Caudate nucleus (tissue), 63 donors: ENCODE measurements at places on chromosomes 11 and 22.

DNA sequence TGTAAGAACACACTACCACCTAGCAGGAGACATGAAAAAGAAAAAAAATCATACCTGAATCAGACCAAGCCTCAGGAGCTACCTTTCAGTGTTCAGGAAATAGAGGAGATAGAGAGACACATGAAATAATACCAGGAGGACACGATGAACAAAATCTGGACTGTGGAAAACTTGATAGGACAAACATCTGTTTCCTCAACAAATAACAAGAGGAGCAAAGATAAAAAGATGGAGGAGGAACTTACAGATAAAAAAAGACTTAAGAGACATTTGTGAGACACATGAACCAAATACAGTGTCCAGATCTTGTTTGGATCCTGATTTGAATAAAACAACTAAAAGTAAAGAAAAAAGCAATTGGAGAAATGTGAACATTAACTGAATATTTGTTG, 12.4 kb upstream of the KCNE3 start:
- no peak for DNase-seq

DNA sequence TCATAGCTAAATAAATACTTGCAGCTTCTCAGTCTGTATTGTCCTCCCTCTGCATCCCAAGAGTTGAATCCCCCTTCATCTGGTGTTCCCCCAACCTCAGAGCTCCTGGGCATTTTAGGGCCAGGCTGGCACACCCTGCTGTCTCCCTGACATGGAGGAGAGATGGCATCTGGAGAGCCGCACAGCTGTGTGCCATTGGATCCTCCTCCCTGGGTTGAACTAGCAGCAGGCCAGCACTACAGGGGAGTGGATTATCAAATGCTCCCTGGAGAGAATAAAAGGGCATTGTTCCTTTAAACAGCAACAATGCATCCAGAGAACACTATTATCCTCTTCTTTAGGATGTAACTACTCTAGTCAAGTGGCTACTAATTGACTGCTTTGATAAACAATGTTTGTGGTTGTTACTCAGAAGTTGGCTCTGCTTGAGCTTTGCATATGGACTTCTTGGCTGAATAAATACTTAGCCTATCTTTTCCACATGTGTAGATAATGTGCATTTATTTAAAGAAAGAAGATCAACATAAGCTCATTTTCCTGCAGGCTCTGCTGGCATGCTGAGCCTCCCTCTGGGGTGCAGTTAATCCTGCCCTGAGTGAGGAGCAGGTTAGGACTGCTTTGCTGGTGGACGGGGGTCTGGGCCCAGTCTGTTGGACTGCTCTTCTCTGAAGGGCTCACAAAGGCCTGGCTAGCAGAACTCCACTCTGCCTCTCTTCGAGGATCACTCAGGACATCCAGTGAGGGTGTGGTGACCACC, 897.2 kb downstream of the TBC1D22A start:
- no peak for DNase-seq

GRCh38 chr22:40597526-40598430, 38.7 kb downstream of the MRTFA start:
- DNase-seq, result no peak

GRCh38 chr11:17395978-17396377, 7.5 kb upstream of the KCNJ11 start:
- no peak for DNase-seq

DNA sequence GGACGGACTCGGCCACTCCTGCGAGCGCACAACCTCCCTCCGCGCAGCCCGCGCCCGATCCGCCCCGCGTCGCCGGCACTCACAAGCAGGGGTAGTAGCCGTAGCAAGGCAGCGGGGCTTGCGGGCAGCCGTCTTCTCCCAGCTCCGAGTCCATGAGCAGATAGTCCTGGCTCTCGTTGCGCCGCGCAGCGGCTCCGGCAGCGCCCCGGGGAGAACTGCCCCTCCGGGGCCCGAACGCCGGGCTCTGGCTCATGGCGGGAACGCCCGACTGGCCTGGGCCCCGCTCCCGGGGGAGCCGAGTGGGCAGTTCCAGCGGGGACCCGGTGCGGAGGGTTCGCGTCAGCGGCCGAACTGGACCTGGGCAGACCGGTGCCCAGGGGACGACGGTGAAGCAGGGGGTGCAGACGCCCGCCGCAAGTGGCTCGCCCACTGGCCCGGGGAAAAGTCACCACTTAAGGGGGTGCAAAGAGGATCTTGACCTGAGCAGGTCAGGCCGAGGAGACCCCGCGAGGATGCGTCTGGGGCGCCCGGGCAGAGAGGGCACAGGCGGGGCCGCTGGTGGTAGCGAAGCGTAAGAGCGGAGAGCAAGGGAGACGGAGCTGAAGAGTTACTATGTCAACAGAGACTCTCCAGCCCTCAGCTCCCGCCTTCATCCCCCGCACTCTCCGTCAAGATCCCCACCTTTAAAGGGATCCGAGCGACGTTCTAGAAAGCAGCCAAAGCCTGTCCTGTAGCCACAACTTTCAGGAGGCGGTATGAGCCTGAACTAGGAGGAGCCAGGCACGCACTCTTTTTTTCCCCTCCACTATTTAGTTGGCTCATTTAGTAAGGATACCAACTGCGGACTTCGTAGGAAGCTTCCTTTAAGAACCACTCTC, at the start of gene TRPC6:
Gene TRPC6, minus strand, starts transcription at position 757 of the 878 bp plus-strand sequence. Its CDS starts 504 bp downstream, at position 253.
- no peak for DNase-seq

DNA sequence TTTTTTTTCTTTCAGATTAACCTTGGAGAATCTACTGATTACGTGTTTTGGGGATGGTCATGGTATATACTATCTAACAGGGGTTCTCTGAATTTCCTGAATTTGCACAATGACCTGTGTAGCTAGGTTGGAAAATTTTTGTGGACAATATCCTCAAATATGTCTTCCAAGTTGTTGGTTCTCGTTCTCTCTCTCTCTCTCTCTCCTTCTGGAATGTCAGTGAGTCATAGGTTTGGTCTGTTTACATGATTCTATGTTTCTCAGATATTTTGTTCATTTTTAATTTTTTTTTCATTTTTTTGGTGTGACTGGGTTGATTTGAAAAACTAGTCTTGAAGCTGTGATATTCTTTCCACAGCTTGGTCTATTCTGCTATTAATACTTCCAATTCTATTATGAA, 604.0 kb upstream of the ANO3 start:
- no peak for DNase-seq

- DNase-seq, result no peak
Measured at GRCh38 chr11:73194034-73194507, 24.0 kb upstream of the P2RY2 start.

DNA sequence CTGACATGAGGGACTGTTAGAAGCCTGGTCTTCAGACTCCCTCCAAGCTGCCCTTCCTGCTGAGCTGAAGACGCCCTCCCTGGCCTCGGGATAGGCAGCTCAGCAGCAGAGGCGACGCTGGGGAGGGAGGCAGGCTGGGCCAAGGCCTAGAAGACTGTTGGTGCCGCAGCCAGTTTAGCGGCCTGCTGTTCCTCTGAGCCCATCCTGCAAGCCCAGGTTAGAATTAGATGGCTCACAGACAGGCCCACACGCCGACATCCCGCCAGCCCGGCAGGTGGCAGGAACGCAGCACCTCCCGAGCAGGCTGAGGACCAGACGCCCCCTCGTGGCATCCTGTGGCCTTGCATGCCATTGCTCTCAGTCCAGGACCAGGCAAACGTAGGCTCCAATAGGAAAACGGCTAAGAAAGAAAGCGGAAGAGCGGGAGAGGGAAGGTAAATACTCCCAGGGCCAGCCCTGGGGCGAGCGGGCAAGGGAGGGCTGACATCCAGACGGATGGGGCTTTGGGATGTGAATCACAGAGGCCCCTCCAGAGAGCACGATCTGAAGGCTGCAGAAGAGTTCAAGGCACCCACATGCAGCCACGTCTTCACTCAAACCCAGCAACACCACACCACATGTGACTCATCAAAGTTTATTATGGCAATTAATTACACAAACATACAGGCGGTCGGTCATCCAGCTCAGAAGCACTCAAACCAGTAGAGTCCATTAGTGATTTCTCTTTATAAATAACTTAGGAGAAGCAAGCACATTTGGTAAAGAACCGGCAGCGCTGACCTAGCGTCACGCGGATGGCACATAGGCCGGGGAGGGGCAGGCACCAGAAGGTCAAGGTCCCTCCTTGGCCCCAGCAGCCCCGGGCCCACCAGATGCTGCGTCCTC, 27.6 kb downstream of the CD5 start:
- DNase-seq, result no peak

- DNase-seq, result no peak
Measured at GRCh38 chr22:43153899-43154298, 2.5 kb downstream of the TSPO start.

DNA sequence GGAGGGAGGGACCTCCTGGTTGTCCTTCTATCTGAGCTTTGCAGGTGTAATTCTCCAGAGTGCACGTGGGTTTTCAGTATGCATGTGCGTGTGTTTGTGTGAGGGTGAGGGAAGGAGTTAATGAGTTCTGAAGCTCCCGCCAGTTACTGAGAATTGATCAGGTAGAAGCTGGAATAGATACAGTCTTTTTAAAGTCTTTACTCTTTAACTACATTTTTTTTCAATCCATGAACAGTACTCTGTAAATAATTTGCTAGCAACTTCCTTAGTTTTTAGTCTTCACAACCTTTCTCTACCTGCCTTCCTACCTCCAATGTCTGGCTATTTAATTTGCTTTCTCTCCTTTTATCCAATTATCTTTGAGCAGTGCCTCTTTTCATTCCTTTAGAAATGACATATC, 25.5 kb downstream of the ARHGAP42 start:
- no peak for DNase-seq

DNA sequence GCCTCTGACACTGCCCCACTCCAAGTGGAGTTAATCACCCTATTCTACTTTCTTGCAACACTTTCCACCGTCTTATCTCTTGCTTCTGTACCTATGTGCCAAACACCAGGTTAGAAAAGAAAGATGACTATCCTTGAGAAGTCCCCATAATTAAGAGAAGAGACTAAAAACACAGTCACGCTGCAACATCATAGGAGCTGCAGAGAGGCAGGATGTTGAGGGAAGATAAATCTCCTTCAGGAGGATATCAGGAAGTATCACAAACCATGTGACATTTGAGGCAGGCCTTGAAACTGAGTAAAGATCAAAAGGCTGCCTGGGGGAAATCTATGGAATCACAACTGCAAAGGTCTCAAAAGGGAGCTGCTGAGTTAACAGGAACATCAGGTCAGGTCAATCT, 24.8 kb downstream of the GAB2 start:
- DNase-seq, result no peak

DNA sequence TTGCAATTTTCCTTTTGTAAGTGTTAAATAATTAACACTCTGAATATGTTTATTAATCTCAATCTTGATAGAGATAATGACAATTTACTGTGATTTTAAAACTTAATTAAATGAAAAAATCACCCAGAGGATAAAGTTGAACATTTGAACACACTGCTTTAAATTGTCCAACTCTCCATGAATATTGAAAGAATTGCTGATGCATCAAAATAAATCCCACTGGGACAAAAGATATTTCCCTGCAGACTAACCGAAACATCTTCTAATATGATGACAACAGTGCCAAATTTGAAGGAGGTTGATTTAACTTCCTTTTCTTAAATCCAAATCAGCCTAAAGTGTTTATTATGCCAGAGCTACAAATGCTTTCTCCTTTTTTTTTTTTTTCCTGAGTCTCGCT, 47.6 kb downstream of the F2 start:
- DNase-seq, result no peak
